ENCODE measurements at places on chromosomes 3 and 15. TPM values are rescaled to one million over a fixed set of nuclear protein-coding genes. Genes with fewer than 3 reads are reported as not detected.

The IGSF10 gene
- polyA plus RNA-seq = 2.2 TPM

The TIMP4 gene
- polyA plus RNA-seq = 0.98 TPM

The SGO1 gene
- 9.2 TPM for polyA plus RNA-seq

DNA sequence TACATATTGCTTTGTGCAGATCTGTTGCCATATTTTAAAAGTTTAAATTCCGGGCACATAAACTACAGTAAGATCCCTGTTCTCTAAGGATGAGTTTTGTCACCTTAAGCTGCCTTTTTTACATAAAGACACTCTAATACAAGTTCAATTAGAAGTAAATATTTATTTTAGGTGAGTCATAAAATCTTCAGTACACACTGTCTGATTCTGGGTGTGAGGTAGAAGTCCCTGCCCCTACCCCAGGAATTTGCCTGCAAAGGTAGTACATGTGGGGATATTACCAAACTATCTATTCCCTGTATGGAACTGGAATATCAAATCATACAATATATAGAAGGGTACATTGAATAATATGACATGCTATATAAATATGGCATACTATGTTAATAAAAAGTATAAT, 6.3 kb downstream of the SCG3 start:
- no peak for DNase-seq

DNA sequence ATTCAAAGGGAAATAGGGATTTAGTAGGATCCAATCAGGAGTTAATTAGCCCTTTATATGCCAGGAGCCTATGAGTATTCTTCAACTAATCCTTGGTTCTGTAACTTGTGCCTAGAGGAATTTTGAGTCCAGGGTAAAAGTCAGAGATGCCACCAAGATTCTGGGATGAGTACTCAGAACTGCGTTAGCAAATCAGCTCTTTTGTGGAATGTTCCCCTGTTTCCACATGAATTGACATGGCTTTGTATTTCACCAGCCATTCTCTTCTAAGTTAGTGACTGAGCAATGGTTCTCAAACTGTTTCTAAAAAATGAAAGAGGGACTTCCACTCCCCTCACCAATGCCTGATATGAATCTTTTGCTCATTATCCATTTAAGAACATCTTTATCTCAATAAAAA, 508.7 kb downstream of the SOX2 start:
- no peak for DNase-seq

- DNase-seq = no peak
Measured at GRCh38 chr3:81909796-81910195, 148.4 kb upstream of the GBE1 start.

DNA sequence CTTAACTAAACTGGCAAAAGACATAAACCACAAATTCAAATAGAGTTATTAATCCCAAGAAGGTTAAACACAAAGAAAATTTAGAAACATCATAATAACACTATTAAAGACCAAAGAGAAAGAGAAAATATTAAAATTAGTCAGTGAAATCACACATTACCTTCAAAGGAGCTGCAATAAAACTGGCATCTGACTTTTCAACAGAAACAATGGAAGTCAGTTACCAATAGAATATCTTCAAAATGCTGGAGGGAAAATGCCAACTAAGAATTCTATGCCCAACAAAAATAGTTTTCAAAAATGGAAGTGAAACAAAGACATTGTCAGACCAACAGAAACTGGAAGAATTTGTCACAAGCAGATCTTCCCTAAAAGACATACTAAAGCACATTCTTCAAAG, 68.7 kb upstream of the RNF7 start:
- DNase-seq = no peak

- DNase-seq = no peak
Measured at GRCh38 chr15:26974120-26974780, 3.3 kb downstream of the GABRG3 start.

DNA sequence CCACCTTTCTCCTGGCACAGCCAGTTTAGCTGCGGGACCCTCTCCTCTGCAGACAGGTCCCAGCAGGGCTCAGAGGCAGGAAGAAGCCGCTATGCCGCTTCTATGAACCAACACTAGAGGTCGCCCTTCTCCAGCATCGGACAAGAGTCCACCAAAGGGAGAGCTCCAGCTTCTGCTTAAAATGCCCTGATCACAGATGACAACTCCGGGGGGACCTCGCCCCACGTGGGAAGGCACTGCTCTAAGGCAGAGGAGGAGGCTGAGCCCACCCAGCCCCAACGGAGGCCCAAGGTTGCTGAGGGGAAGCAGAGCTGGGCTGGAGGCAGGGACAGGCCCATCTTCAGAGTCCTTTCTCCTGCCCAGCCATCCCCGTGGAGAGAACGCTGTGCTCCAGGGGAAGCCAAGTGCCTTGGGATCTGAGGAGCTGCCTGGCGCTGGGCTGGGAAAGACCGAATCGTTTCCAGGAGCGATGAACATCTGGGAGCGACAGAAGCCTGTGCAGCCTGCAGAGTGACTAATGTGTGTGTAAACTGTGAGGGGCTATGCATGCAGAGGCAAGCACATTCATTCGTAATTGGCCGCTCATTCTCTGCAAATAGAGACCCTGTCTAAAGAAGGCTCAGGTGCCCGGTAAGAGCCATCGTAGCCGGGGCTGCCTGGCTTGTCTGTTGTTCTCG, 43.5 kb upstream of the BDH1 start:
- peak; percentile 56 for DNase-seq

DNA sequence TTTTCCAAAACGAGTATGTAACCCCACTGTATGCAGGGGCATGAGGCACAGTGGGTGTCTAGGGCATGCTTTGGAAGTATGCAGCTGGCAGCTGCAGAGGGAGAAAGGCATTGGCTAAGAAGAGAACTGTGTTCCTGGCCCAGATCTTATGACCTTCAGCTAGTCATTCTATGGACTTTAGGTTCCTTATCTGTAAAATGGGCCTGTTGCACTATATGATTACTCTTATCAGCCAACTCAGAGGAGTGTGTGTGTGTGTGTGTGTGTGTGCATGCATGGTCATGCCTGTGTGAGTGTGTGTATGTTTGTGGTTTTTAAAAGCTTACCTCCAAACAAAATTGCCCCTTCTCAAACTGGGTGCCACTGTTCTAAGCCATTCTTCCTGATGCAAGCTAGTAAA, 27.4 kb upstream of the CHST2 start:
- DNase-seq = no peak

DNA sequence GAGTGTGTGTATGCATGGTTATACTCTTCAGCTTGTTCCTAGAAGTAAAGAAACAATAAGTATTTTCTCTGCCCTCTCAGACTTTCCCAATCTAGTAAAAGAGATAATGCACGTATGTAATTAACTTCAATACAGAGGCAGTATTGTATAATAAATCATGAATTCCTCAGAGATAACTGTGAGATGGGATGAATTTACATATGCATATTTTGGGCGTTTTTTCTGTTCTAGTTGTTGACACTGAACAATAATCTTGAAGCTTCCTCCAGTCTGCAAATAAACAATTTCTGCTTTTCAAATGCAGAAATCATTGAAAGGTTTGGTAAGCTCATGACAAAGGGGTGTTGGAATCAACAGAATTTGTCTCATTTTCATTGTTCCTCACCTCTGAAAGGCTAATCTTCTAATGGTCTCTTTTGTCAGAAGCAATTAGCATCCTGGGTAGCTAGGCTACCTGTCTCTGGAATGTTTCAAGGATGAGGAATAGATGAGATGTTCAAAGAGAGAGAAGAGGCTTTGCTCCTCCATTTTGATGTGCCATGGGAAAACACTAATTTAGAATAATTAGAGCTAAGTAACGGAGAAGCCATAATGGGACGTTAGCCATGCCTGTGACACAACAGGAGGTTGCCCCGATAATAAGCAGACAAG, 43.3 kb upstream of the SIAH2 start:
- DNase-seq = no peak

- DNase-seq = no peak
Measured at GRCh38 chr3:99863588-99863987, 45.9 kb downstream of the CMSS1 start.

GRCh38 chr3:139020868-139021234, at the start of gene PRR23B:
Gene PRR23B, minus strand, starts transcription at chr3:139020926. Its CDS starts 265 bp downstream, at chr3:139020661.
- DNase-seq = no peak

GRCh38 chr3:161066930-161067329, 38.2 kb downstream of the B3GALNT1 start:
- no peak for DNase-seq

GRCh38 chr3:37493485-37494080, 319.2 kb upstream of the LRRFIP2 start:
- no peak for DNase-seq

DNA sequence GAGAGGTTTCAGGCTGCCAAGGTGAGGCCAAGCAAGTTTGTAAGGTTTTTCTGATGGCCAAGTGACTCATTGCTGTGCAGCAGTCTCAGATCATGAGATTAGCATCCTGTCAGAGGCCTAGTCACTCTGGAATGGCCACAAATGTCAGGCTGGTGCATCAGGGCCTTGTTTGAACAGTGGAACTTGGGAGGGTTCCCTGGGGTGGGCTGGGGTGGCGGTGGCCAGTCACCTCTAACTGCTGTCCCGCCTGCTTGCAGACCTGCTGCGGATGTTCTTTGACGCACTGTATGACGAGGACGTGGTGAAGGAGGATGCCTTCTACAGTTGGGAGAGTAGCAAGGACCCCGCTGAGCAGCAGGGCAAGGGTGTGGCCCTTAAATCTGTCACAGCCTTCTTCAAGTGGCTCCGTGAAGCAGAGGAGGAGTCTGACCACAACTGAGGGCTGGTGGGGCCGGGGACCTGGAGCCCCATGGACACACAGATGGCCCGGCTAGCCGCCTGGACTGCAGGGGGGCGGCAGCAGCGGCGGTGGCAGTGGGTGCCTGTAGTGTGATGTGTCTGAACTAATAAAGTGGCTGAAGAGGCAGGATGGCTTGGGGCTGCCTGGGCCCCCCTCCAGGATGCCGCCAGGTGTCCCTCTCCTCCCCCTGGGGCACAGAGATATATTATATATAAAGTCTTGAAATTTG, 2.8 kb upstream of the FAM131A start:
- no peak for DNase-seq

Measured in right renal pelvis (tissue), 4 donors.